ENCODE measurements at places on chromosomes 16 and 17.

- DNase-seq = no peak
Observed at GRCh38 chr16:1299012-1299867, 10.2 kb upstream of the UBE2I start.

DNA sequence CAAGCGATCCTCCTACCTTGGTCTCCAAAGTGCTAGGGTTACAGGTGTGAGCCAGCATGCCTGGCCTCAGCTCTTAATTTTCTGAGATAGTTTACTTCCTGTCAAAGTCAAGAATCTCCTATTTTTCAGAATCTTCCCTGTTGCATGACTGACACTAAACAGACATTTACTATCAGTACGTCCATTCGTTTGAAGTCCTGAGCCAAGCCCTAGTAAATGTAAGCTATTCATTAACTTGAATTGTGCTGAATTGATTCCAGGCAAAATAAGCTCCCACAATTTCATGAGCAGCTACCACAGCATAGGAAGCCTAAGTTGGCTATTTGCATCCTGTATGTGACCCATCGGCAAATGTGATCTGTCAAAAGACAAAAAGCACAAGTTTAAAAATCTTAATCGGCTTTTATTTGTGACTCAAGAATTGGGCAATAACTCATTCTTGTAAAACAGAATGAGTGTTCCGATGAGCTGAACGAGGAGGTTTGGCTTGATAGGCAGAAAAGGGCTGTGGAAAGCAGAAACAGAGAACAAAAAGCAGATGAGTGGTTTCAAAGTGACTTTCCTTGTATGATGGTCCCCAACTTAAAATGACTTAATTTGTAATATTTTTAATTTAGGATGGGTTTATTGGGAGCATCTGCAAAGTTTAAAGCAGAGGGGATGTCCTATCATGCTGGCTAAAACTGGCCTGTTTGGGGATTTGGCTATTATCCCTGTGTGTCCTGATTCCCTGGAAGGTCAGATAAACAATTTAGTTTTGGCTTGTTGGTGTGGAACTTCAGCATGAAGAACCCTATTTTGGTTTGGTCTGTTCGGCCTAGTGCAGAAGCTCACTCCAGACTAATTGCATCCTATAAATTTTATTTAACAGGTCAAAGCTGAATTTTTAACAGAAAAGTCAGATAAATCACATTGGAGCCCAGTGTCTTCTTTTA lies 14.2 kb downstream of the RNF112 start:
- no peak for DNase-seq

DNA sequence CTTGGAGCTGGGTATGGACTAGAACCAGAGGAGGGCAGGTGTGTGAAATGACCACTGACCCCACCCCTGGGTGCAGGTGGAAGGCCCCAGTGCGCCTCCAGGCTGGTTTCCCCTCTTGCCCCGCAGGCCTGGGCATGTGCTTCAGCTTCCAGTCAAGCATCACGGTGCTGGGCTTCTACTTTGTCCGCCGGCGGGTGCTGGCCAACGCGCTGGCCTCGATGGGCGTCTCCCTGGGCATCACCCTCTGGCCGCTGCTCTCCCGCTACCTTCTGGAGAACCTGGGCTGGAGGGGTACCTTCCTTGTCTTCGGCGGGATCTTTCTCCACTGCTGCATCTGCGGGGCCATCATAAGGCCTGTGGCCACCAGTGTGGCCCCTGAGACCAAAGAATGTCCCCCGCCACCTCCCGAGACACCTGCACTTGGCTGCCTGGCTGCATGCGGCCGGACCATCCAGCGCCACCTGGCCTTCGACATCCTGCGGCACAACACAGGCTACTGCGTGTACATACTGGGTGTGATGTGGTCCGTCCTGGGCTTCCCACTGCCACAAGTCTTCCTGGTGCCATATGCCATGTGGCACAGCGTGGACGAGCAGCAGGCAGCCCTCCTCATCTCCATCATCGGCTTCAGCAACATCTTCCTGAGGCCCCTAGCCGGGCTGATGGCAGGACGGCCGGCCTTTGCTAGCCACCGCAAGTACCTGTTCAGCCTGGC lies 9.7 kb upstream of the ARMC7 start:
- no peak for DNase-seq

DNA sequence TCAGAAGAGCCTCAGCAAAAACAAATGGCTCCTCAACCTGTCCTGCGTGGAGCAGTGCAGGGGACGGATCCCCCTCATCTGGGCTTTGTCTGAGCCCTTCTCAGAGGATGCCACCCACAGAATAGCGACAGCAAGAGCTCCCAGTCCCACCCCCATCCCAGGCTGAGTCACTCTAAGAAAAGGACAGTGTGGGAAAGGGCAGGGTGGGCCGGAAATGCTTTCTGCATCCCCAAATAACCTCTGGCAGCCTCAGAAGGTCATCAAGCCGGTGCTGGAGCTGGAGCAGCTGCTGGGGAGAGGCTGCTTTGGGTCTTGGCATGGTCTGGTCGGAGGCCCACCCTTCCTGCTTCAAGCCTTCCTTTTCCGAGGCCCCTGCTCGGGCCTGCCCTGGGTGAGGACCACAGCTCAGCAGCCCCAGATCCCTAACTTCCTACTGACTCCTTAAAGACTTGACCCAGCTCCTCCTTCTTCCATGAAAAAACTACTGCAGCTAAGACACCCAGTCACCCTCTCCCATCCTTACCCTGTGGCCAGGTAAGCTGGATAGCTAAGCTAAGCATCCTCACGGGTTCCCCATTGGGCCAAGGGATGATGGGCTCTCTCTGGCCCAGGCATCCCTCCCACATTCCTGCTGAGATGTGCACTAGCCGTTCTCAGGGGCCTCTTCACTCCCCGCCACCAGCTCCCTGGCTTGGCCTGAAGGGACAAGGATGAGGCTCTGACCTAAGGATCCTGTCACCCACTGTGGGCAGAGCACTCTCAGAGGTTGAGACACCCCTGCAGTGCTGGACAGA lies 8.7 kb downstream of the SLC12A4 start:
- no peak for DNase-seq

GRCh38 chr16:69157196-69157595 lies 24.7 kb downstream of the UTP4 start:
- DNase-seq = no peak

Measured in MG63 (cell line).